Left cardiac atrium (tissue), 4 donors: ENCODE measurements at places on chromosomes 1 and 21. TPM values are rescaled to one million over a fixed set of nuclear protein-coding genes. Genes with fewer than 3 reads are reported as not detected.

The E2F2 gene
- 1.3 TPM for total RNA-seq

The ESRRG gene
- 29.5 TPM for total RNA-seq

The FAM177B gene
- not detected for total RNA-seq

The OR6N1 gene
- total RNA-seq = not detected

The TTC34 gene
- total RNA-seq = 0.52 TPM

The CA14 gene
- 8.7 TPM for total RNA-seq

The TSSK3 gene
- total RNA-seq = 0.44 TPM

The ENAH gene
- 73.4 TPM for total RNA-seq

The OR2AK2 gene
- not detected for total RNA-seq

The ESPN gene
- 0.44 TPM for total RNA-seq

The COL11A1 gene
- not detected for total RNA-seq

The OR10K1 gene
- total RNA-seq = not detected

The JTB gene
- 89.6 TPM for total RNA-seq

The RAB3B gene
- total RNA-seq = not detected

The PLEKHA6 gene
- total RNA-seq = 19.8 TPM

GRCh38 chr21:26795866-26796329 is 49.3 kb downstream of the ADAMTS1 start:
- DNase-seq = peak; percentile 70

DNA sequence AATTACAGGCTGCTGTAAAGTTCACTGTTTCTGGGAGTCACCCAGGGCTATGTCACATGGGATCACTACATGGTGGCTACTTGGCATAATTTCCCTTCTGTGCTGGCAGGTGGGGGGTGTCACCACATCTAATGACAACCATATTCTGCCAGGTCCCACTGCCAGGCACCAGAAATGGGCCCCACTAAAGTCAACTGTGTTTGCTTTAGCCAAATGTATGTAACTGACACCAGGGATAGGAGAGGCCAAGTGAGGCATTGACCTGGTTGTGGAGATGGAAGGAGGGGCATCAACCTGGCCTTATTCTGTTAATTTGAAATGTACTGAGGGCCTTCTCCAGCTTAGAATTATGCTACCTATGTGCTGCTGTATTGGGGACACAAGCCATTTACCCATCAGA is 370.6 kb upstream of the PROX1 start:
- no peak for DNase-seq

GRCh38 chr1:192729500-192729899 is 79.3 kb upstream of the RGS2 start:
- no peak for DNase-seq

DNA sequence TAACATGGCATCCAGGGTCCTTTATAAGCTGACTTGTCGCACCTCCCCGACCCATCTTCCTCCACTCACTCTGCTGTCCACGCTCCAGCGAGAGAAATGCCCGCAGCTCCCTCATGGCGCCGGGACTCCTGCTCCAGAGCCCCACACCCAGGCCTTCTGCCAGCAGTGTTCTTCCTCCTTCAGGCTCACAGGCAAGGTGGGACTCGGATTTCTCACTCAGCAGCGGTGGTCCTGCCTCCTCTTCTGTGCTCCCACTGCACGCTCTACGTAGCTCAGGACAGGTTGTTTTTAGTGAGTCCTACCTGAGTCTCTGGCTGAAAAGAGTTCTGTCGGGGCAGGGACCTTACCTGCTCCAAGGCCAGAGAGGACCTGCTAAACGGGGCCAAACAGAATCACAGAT is 11.2 kb downstream of the THEMIS2 start:
- DNase-seq = no peak

GRCh38 chr1:154813300-154813816 is 56.7 kb downstream of the KCNN3 start:
- peak; percentile 68 for DNase-seq

DNA sequence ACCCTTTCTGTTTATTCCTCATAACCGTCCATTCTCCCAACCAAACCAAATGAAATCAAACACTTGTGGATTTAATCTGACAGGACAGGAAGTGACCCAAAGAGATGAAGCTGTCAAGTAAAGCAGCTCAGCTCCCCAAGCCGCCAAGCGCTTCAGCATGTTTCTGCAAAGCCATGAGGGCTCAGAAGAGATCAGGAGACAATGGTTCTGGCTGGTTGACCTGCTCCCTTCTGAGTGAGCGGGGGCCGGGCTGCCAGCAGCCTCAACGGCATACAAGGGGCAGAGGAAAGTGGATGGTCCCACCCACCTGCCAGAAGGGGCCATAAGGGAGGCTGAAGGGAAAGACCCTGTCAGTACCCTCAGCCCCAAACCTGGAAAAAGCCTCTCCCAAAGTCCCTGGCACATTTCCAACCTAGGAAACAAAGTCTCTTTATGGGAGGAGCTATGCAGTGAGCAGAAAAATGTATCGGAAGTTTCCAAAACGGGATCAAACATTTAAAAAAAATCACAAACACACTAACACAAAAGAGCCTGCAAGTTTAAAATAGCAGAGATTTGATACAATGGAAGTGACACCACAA is 45.4 kb downstream of the SLC45A1 start:
- DNase-seq = no peak

DNA sequence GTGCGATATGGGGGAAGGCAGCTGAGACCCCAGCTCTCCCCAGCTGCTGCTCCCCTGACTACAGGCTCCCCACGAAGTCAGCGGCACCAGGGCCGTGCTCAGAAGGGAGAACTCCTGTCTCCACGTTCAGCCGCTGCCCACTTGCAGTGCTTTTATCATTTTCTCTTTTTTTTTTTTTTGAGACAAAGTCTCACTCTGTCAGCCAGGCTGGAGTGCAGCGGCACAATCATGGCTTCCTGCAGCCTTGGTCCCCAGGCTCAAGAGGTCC is 933 bp upstream of the FTCD start:
- no peak for DNase-seq

- no peak for DNase-seq
Observed at GRCh38 chr1:117336088-117336817, 31.0 kb upstream of the MAN1A2 start.

DNA sequence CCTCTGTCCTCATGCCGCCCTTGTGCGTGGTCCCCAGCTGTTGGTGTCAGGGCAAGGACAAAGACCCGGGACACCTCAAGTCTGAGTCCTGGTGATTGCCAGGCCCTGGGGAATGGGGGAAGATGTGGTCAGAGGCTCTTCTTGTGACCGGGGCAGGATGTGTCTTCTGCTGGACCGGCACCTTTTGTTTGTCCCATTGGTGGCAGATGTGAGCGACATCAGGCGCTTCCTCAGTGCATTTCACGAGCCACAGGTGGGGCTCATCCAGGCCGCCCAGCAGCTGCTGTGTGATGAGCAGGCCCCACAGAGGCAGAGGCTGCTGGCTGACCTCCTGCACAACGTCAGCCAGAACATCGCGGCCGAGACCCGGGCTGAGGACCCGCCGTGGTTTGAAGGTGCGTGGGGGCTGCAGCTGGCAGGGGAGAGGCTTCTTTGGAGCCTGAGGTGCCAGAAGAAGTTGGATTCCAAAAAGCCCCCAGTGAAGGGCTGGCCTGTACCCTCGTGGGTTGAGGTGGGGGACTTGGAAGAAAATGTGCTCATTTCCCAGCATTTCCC is 8.4 kb downstream of the DFFB start:
- DNase-seq = no peak

DNA sequence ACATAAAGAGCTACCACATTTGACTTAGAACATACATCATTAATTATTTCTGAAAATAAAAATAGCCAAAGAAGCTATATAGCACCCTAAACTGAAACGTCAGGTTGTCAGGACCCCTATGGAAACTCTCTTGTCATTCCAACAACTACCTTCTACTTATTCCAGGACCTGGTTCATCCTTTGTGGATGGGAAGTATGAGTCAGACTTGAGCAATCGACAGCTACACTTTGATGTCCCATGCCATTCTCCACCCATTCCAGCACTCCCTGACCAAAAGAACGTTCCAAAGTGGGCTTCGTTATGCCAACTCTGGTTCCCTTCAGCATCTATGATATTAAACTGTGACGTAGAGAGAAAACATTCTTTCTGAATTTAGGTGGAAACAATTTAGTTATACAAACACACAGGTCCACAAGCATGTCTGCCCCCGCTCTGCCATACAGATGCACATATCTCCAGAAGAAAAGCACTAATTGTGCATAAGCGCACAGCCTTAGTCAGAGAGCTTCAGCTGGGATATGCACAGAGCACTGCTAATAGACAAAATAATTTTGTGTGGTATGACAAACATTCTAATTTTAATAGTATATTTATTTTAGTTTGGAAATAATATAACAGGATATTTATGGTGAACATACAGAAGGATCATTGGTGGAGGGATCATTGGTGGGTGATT is 723.1 kb upstream of the B3GALT2 start:
- DNase-seq = no peak

DNA sequence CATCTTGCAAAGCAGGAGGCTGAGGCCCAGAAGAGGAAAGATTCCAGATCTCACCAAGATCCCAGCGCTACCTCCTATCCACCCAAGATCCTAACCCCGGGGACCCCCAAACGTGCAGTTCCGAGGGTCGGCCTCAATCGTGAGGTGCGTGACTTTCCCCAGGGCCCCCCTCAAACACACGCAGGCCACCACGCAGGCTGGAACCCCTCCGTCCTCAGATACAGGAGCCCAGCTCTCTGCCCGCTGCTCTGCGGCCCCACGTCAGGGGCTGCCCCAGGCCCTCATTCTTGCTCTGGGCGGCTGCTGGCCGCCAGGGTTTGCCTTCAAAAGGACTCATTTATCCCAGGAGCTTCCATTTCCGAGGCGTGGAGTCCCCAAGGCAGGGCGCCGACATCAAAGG is 39.9 kb downstream of the KRTAP10-1 start:
- DNase-seq = no peak

- DNase-seq = no peak
Observed at GRCh38 chr1:240445369-240445768, 166.6 kb downstream of the GREM2 start.

DNA sequence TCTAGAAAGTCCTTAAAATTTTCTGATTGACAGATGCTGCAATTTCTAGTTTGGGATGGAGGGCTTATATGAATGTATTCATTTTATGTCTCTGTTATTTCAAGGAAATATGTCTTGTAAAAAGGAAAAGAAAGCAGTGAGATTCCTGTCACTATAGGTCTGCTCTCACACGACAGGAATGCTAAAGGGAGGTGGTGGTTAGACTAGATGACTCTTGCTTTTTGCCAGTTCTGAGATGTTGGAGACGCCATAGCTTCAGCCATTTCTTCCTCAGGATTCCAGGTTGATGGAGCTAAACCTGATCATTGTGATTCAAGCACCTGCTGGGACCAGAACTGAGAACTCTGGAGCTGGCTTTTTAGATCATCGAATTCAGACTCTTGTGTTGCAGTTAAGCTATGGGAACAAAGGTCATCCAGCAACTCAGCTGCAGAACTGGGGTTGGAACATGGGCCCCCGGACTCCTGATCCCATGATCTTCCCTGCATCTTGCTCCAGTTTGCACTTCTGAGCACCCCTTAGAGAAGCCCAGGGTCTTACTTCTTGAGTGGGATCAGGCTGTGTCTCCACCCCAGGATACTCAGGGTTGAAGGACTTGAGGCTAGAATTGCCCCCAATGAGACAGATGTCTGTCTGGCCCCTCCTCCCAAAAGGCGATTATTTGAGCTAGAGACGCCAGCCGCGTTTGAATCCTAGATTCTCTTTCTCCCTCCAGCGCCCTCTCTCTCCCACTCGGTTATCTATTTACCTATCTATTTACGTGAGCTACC is 46.7 kb upstream of the FOXO6 start:
- DNase-seq = no peak

GRCh38 chr1:22485431-22485830 is 33.8 kb downstream of the ZBTB40 start:
- no peak for DNase-seq

- no peak for DNase-seq
Observed at GRCh38 chr1:154481053-154481452, 21.0 kb upstream of the TDRD10 start.

DNA sequence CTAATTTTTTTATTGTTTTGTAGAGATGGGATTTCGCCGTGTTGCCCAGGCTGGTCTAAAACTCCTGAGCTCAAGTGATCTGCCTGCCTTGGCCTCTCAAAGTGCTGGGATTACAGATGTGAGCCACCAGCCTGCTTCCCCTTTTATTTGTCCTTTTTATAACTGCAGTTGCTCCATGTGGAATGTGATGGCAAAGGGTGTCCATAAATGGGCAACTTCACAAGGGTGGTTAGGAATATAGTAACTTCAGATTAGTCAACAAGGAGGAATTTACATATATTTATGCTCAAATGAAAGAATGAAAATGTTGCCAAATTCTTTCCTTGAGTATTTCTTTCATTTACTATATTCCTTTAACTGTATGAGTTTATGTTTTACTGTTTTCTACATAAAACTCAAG is 182.9 kb downstream of the BACH1 start:
- DNase-seq = no peak

- DNase-seq = no peak
Observed at GRCh38 chr21:41764558-41765419, 2.1 kb downstream of the RIPK4 start.

- no peak for DNase-seq
Observed at GRCh38 chr1:245272676-245273075, 117.9 kb downstream of the KIF26B start.

DNA sequence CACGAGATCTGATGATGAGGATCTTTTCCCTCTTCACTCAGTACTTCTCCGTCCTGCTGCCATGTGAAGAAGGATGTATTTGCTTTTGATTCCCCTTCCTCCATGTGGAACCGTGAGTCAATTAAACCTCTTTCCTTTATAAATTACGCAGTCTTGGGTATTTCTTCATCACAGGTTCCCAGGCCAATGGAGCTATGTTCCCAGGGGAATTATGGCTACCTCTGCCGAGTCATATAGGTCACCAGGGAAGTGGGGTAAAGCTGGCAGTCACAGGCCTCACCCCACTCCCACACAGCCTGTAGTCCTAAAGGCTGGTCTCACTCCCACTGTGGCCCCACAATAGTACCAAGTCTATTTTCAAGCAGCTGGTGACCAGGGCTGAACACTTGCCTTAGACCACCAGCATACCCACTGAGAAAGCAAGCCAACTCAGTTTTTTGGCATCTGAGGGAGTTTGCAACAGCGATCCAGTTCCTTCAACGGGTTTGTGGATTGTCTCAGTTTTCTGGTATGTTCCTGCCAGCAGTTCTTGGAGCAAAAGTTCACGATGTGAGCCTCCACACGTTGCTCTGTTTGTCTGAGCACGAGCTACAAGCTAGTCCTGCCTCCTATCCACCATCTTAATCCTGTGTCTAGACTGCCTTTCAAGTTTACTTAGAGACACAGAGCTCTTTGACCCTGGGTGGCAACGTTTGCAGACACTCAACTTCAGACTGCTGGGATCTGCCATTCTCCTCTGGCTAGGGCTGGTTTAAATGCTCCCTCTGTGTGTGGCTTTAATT is 104.5 kb downstream of the CENPF start:
- no peak for DNase-seq

- DNase-seq = no peak
Observed at GRCh38 chr21:31665397-31665796, 5.9 kb downstream of the SOD1 start.

- no peak for DNase-seq
Observed at GRCh38 chr1:97895278-97895677, 25.6 kb downstream of the DPYD start.

DNA sequence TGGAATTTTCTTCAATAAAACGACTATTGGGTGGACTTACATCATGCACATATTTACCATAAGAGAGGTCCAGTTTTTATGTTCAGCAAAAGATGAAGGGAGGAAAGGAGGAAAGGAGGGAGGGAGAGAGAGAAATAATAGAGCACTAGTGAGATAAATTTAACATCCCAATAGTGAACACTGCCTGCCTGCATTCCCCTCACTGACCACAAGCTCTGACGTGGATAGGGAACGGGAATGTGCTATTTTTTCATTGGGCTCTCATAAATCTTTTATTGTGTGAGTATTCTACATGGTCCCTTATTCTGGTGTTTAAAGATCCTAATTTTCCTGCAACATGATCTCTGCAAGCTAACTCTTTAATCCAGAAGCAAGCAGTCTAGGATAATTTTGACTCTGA is 82.1 kb downstream of the TTC3 start:
- DNase-seq = no peak
